GM23248 (cell line): ENCODE measurements at places on chromosomes 11 and 22. TPM values are rescaled to one million over a fixed set of nuclear protein-coding genes. Genes with fewer than 3 reads are reported as not detected.
A peak's percentile ranks its signal among the peaks of the same experiment; 100 is the strongest.

Gene PIWIL4
- total RNA-seq, result 1.2 and 2.8 TPM in 2 replicates

GRCh38 chr11:134376150-134376921, 35.7 kb downstream of the B3GAT1 start:
- no peak overlapping the region for H3K4me3 ChIP-seq
- no peak overlapping the region for H3K27ac ChIP-seq
- no peaks in the 10 kb centered on the region for H3K36me3 ChIP-seq
- no peak for DNase-seq

GRCh38 chr11:2549080-2549479, 104.3 kb downstream of the KCNQ1 start:
- no peak for DNase-seq
- no peak overlapping the region for H3K27ac ChIP-seq
- H3K36me3 ChIP-seq, result no peaks in the 10 kb centered on the region

- H3K36me3 ChIP-seq, result 0 out of 2 replicates have a peak, but pooled peaks cover 3% of the 10 kb centered on the region
- no peak overlapping the region for H3K4me3 ChIP-seq
- H3K4me1 ChIP-seq, result peaks cover 13% of the 10 kb centered on the region
- H3K27me3 ChIP-seq, result no peaks in the 10 kb centered on the region
- no peak overlapping the region for H3K27ac ChIP-seq
These were observed 95.7 kb downstream of the NAV2 start for GRCh38 chr11:19808076-19808911.

- H3K36me3 ChIP-seq, result no peaks in the 10 kb centered on the region
- no peaks in the 10 kb centered on the region; the same call in 1 of the 2 replicates for H3K27me3 ChIP-seq
- H3K4me1 ChIP-seq, result no peaks in the 10 kb centered on the region
- H3K27ac ChIP-seq, result no peak overlapping the region
These were observed 335.4 kb upstream of the RAG2 start for GRCh38 chr11:36933481-36933880.

Gene OR4C13
- total RNA-seq, result not detected in 2 replicates

DNA sequence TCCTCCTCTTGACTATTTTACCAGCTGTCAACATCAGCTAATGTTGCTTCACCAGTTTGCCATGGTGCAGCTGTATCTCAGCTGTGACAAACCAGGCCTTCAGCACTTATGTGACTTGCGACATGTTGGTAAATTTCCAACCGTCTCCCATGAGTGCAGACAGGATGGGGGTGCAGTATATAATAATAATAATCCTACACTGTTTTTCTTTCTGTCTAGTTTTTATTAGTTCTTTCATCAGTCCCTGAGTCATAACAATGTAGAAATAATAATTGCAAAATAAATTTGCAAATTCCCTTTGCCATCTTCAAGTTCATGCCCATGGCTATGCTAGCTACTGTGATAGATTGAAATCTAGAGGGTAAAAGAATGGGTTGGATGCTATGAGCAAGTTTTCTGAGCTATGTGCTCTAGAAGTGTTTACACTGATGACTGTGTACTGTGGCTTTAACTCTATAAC, 4.9 kb downstream of the MMP13 start:
- H3K27ac ChIP-seq, result no peak overlapping the region
- peak; percentile 47 for DNase-seq
- H3K4me1 ChIP-seq, result 0 out of 2 replicates have a peak, but pooled peaks cover 3% of the 10 kb centered on the region
- no peaks in the 10 kb centered on the region for H3K36me3 ChIP-seq
- no peaks in the 10 kb centered on the region for H3K27me3 ChIP-seq
- no peak overlapping the region for H3K4me3 ChIP-seq
